ENCODE measurements at places on chromosomes 4 and X.
A peak's percentile ranks its signal among the peaks of the same experiment; 100 is the strongest.

DNA sequence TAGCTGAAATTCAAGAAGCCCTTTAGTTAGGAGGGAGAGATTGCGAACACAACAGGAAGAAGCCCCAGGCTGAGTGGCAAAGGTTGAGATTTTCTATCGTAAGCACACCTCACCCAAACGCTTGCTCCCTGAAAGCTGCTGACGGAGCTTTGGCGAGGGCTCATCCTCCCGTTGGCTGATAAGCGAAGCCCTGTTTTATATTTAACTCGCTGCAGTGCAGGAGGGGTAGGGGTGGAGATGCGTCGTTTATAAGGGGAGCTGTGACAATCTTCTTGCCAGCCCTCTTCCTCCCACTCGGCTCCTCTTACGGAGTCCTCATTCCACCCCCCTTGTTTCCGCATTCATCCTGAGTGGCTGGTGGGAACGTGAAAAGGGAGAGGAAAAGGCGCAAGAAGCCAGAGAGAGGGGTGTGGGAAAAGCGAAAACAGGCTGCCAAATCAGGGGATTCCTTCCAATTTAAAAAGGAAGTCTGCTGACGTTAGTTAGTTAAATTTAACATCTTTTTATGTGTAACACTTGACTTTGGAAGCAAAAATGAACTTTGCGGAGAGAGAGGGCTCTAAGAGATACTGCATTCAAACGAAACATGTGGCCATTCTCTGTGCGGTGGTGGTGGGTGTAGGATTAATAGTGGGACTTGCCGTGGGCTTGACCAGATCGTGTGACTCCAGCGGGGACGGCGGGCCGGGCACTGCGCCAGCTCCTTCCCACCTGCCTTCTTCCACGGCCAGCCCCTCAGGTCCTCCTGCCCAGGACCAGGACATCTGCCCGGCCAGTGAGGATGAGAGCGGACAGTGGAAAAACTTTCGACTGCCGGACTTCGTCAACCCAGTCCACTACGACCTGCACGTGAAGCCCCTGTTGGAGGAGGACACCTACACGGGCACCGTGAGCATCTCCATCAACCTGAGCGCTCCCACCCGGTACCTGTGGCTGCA, at the start of gene ENPEP:
TSS of gene ENPEP (plus strand) at position 275 of the 938 bp plus-strand sequence. CDS start at position 535, 260 bp downstream.
- DNase-seq = no peak

DNA sequence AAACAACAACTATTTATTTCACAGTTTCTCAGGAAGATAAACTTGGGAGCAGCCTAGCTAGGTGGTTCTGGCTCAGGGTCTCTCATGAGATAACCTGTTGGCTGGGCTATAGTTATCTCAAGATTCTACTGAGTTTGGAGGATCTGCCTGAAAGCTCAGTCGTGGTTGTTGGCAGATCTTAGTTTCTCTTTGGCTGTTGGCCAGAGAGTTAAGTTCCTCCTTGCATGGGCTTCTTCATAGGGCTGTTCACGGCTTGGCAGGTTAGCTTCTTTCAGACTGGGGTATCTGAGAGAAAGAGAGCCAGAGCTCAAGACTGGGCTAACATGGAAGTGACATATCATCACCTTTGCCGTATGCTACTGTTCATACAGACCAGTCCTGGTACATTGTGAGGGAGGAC, 28.7 kb downstream of the SEC24B start:
- no peak for DNase-seq

DNA sequence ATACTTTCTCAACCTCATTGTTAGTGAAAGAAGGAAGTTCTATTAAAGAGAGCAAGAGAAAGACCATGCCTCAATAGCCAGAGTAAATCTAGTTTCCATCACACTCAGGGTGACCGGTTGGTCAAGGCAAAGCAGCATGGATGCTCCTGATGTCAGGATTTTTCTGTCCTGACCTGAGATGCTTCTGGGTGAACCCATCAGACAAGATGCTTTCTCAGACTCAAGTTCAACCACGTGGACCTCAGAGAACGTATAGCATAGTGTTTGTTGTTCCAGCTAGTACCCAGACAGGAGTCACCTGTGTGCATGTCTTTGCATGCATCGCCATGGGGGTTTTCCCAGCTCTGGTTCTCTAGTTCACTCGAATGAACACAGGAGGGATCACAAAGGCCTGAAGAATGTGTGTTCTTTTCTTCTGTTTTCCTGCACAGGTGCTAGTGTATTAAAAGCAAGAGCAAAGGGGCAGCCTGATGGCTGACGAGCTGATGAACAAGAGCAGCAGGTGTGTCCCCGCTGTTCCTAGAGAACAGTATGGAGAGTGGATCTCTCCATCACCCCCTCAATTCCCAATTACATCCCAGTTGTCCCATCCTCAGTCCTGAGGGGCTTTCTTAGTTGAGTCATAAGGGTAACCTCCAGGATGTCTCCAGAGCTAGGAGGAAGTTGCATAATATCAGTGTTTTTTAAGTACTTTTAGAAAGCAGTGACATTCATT, 110.5 kb upstream of the ENPP6 start:
- DNase-seq = no peak

DNA sequence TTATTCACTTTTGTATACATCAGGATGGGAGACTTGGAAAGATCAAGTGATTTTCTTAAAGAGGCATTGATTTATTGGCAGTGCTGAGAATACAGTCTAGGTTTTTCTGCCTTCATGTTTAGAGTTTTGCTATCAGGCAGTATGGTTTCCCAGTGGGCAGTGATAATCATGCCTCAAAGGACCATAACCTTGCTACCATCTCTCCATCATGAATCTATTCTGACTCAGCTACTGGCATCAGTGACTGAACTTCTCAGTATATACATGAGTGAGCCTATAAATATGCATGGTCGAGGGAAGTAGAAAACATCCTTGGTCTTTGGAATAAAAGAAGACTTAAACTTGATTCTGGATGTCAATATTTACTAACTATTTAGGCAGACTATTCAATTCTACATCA, 562.0 kb upstream of the AADAT start:
- DNase-seq = no peak

DNA sequence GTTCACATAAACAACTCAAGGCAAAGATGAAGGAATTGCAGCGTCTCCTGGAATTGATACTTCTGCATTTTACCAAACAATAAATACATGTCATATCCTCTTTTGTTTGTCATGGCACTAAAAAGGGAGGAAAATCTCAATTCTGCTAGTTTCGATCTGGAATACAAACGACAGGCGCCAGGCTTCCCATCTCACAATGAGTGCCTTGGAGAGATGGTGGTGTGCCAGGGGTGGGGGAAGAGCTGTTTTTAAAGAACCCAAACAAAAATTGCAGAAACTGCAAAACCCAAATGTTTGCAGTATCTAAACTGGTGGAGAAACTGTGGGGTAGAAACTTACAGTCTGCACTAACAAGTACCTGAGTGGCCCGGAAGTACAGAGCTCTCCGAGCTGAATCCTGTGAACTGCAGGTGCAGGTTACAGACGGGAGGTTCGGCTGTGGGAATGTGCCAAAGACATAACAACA, 53.0 kb upstream of the KLF3 start:
- no peak for DNase-seq

GRCh38 chrX:30620980-30621618, 32.1 kb upstream of the GK start:
- DNase-seq = no peak

DNA sequence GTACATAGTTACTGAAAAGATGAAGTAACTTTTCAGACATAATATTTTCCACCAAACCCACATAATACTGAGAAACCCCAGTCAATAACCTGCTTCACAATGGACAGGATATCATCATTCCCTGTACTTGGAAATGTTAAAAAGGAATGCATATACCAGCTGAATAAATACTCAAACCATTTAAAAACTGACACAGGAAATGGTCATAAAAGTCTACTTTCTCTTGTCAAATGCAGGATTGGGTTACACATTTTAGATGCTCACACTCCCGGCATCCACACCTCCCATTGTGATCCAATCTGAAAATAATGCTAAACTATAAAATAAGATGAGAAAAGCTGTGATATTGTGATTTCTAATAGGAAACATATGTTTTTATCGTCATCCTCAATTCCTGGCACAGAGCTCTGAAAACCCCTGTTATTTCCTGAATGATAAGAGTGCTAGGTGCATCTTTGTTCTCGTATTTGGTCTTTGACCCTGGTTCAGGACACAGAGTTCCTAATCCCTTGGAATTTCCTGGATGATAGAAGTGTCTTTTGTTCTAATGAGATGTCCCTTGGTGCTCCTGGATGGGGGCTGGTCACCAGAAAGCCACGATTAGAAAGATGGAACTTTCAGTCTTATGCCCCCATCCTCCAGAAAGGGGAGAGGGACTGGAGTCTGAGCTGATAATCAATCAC, 821.3 kb downstream of the TRIML1 start:
- no peak for DNase-seq

GRCh38 chr4:184389978-184390900, 84.1 kb downstream of the IRF2 start:
- no peak for DNase-seq

DNA sequence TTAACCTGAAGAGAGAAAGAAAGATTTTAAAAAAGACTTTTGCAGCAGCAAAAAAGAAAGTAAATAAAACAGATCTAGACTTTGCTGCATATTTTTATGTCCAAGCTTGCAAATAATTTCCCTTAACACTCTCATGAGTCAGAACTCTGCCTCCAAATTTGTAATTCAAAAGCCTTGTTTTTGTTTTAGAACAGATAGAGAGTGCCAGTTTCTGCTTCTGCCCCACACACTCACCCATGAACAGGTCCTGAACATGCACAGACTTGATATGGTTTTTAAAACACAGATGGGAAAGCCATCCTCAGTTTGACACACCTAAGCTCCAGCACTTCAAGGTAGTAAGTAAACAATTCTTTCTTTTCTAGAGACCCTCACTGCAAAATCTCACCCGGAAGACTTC, 39.7 kb upstream of the VCX3B start:
- no peak for DNase-seq

GRCh38 chr4:1695913-1696312, 11.8 kb upstream of the FAM53A start:
- DNase-seq = no peak

GRCh38 chr4:22476011-22476410, 39.9 kb downstream of the ADGRA3 start:
- DNase-seq = no peak

DNA sequence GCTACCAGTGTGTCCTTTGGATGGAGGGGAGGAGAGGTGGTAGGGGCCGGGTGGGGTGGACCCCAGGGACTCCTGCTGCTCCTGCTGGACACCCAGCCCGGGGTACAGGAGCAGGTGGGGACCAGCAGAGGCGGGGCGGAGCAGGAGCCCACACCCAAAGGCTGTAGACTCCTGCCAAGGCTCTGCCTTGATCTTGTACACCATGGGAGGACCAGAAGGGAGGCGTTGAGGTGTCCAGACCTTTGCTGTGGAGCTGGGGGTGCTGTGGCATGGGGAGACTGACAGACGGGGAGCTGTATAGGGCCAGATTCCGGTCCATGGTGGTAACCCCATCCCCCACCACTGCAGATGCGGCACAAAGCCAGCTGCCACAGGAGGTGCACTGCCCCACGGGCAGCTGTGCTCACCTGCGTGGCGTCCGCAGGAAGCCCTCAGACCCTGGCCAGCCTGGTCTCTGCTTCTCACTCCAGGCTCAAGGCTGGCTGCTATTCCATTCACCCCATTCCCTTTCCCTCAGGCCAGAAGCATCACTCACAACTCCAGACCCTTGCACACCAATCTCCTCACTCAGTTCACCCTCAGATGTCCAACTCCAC, 5.0 kb upstream of the SLC26A1 start:
- no peak for DNase-seq

DNA sequence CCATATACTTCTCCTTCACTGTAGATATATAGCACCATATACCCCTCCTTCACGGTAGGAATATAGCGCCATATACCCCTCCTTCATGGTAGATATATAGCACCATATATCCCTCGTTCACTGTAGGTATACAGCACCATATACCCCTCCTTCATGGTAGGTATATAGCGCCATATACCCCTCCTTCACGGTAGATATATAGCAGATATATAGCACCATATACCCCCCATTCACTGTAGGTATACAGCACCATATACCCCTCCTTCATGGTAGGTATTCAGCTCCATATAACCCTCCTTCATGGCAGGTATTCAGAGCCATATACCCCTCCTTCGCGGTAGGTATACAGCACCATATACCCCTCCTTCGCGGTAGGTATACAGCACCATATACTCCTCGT, 12.5 kb downstream of the SNX25 start:
- DNase-seq = no peak

DNA sequence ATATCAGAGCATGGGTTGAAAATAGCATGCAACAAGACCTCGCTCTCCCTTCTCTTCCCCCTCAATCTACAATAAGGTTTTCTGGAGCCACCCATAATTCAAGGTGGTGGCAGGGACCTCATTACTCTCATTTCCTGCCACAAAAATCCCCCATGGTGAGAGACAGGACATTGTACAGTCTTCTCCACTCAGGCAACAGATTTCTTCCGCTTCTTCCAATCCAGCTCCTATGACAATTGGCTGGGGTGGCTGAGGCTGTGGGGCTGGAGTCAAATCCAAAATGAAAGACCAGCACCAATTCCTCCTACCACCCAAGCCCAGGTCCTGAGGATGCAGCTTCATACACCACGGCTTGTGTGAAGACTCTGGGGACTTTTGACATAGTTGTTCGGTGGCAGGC, 40.3 kb upstream of the NKRF start:
- no peak for DNase-seq

GRCh38 chrX:16786791-16787735, 797 bp downstream of the TXLNG start:
- DNase-seq = peak; percentile 2

- DNase-seq = no peak
Measured at GRCh38 chrX:9438933-9439494, 25.8 kb upstream of the TBL1X start.

DNA sequence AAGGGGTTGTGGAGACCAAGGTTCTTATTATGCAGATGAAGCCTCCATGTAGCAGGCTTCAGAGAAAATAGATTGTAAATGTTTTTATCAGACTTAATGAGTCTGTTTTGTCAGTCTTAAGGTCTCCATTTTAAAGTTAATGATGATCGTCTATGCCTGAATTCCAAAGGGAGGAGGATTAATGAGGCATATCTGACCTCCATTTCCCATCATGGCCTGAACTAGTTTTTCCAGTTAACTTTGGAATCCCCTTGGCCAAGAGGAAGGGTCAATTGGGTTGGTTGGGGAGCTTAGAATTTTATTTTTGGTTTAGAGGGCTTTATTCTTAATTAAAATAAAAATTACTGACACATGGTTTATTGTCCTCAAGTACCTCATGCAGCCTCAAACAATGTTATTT, 6.9 kb upstream of the PARM1 start:
- DNase-seq = no peak

DNA sequence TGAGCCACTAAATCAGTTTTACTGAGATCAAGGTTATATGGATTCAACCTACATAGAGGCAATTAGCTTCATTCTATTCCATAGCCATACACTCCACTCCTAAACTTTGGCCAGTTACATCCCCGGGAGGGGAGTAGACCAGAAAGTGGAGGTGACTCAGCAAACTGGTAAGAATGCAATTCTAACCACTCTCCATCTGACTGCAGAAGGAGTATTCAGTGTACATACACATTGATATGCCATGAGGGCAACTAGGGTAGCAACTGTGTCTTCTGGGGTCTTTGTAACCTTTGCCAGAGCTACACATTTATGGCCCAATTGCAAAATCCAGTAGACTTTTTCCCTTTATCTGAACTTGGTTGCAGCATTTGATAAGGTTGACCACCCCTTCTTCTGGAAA, 7.6 kb downstream of the SLC25A43 start:
- DNase-seq = no peak
